ENCODE measurements at places on chromosomes 16 and 17.

- DNase-seq, result no peak
Measured at GRCh38 chr17:11816409-11816808, 180.9 kb downstream of the ZNF18 start.

DNA sequence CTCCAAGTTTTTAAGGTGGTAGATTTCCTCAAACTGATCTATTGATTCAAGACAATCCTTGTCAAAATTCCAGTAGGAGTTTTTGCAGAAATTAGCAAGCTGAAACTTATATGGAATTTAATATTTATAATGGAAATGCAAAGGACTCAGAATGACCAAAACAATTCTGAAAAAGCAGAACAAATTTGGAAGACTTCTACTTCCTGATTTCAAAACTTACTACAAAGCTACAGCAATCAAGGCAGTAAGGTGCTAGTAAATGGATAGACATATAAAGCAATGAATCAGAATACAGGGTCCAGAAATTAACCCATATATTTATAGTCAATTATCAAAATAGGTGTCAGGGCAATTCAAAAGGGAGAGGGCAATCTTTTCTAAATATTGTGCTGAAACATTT lies 11.8 kb upstream of the IL21R start:
- DNase-seq, result no peak

DNA sequence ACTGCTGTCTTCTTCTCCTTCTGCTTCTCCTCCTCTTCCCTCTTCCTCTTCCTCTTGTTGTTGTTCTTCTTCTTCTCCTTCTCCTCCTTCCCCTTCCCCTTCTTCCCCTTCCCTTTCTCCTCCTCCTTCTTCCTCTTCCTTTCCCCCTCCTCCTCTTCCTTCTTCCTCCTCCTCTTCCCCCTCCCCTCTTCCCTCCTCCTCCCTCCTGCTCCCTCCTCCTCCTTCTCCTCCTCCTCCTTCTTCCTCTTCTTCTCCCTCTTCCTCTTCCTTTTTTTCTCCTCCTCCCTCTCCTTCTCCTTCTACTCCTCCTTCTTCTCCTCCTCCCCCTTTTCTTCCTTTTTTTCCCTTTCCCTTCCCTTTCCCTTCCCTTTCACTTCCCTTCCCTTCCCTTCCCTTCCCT lies 245.0 kb upstream of the IRX5 start:
- no peak for DNase-seq

GRCh38 chr17:37276475-37276874 lies 99.3 kb upstream of the C17orf78 start:
- DNase-seq, result no peak

DNA sequence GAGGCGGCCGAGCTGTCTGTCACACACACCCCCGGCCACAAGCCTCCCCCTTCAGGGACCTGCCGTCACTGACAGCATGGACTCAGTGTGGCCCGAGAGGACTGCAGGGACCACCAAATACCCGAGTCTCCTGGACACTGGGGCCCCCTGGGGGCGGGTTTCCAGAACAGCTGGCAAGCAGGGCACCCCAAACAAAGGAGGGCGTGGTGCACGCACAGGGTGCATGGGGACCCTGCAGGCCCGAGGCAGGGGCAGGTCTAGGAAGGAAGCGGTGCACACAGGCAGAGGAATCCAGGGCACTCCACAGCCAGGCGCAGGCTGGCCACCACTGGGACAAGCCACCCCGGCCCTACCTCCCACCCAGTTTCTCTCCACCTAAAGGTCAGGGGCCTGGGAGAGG lies 28.7 kb upstream of the ENPP7 start:
- no peak for DNase-seq

DNA sequence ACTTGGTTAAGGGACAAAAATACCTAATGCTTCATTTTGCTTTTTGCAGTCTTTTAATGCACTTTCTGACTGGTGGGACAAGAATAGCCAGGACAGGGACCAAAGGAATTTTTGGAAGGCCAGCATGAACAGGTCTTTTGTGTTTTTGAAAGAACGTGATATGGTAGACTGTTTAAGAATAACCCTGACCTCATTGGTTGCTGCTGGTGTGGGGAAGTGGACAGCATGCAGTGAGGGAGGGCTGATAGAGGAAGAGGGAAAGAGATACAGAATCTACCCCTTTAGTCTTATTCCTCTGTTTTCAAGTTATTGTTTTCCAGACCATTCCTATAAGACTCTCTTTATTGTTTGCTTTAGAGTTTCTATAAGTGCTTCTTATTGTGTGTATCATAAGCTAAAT lies 816.2 kb downstream of the CDH11 start:
- DNase-seq, result no peak

GRCh38 chr17:2122641-2123302 lies 67.9 kb downstream of the HIC1 start:
- DNase-seq, result no peak

- no peak for DNase-seq
Measured at GRCh38 chr17:52828621-52829020, 670.1 kb upstream of the CA10 start.
